Substantia nigra (tissue), 51 donors: ENCODE measurements at places on chromosomes 6 and 20.

- no peak for DNase-seq
Observed at GRCh38 chr6:30461055-30461454, 28.3 kb upstream of the HLA-E start.

GRCh38 chr6:6469074-6469473, 119.4 kb upstream of the LY86 start:
- no peak for DNase-seq

GRCh38 chr6:138289739-138290138, 71.4 kb upstream of the PBOV1 start:
- no peak for DNase-seq

GRCh38 chr20:35578469-35578868, 36.6 kb downstream of the ERGIC3 start:
- no peak for DNase-seq

- no peak for DNase-seq
Observed at GRCh38 chr20:45055056-45055455, 45.9 kb downstream of the KCNS1 start.

DNA sequence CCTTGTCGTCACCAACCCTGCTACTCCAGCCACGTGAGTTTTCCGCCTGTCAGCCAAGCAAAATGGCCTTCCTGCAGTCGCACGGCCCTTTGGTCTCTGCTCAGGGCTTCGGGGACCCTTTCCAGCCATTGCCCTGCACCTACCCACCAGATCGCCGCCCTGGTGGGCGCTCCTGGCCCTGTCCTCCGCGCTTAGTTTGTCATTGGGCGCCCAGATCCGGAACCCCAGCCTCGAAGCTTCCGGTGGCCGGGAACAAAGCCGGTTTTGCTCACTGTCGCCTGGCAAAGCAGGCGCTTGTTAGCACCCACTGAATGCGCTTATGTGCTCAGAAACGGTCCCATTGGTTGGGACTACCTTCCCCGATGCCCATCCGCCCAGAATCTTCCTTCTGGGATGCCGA, 536 bp downstream of the ZFP57 start:
- no peak for DNase-seq

DNA sequence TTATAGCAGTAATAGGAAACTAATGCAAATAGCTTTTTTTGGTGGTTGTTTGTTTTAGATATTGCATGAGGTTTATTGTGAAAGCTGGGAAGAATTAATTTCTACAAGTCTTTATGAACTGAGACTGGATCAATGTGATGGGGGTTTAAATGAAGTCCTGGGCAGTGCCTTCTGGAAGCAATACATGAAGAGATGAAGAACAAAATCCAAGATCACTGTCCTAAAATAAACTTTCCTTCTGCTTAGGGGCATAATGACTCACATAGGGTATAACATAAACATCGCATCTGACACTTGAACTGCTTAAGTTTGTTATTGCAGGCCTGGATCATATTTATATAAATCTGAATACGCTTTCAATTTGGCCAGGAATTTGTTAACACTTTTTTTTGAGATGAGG, 20.9 kb upstream of the SHLD1 start:
- DNase-seq: no peak

- no peak for DNase-seq
Observed at GRCh38 chr6:75436869-75437268, 56.7 kb downstream of the FILIP1 start.

DNA sequence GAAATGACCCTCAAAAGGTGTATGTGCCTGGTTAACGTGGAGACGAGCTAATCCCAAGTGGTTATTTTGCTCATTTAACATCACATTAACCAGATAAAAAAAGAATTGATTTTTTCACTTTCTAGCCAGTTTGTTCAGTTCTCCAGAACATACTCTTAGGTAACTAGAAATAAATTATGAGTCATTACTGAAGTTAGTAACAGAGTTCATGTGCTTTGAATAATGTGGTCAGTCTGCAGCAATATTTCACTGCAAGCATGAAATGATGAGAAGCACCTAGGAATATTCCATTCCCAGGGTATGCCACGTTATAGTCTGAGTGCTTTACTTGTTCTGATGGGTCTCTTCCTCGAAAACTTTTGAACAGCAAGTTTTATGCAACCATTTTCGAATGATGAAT, 138.3 kb upstream of the INSM1 start:
- DNase-seq: no peak

GRCh38 chr6:55866128-55866527, 9.3 kb downstream of the BMP5 start:
- no peak for DNase-seq

DNA sequence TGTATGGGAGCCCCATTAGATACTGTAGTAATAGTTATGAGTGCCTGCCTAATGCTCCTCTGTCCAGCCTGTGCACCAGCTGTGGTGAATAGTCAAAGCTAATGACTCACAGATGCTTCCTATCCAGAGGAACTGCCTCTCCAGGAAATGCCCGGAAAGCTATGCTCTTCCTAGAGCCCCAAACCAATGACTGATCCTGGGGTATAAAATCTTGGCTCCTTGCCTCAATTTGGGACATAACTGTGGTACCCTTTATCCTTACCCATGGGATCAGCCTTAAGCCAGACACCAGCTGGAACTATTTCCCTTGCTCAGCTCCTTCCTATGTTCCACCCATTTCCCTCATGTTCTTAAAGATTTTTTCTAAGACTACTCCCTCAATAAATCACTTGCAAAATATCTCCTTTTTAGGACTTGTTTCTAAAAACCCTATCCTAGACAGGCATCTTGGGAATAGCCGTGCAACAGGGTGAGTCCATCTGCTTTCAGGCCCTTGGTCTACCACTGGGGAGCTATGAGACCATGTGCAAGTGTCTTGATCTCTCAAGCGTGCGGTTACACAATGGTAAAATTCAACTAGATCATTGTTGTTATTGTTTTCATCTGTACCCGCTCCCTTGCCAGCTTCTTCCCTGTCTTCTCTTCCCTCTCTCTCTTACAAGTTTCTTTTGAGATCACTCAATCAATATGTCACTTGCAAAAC, 283.7 kb downstream of the BTBD3 start:
- no peak for DNase-seq

DNA sequence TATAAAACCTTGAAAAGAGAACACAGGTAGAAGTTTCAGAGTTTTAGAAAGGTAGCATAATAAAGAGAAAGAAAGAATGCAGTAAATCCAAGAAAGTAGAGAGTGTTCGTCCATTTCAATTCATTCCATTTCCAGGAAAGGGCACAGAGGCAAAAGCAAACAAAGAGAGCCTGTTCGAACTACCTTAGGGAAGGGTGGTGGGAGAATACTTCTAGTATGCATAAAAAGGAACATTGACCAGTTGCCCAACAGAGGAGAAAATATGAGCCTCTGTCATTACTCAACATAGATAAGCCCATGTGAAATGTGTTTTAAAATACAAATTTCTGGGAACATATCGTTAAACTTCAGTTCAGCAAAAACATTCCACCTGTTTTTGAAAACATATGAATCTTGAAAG, 60.6 kb downstream of the CYP39A1 start:
- no peak for DNase-seq

GRCh38 chr20:14055127-14055742, 59.9 kb downstream of the MACROD2 start:
- peak; percentile 9 for DNase-seq

DNA sequence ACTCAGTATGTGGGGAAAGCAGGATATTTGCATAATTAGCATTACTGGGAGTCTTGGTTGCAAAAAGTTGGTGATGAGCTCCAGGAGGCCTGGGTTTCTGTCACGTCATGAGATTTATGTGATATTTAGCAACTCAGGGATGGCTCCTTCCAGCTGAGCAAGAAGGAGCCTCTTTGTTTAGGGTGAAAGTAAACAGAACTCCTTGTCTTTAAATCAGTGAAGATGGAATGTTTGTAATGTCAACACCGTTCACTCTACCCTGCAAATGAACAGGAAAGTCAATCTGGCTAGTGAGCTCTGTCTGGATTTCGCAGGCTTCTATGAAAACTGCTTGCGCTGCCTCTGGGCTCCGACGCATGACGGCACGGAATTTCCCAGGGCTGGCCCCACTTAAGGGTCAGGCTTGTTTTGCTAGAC, 86.9 kb downstream of the PXDC1 start:
- DNase-seq: no peak

DNA sequence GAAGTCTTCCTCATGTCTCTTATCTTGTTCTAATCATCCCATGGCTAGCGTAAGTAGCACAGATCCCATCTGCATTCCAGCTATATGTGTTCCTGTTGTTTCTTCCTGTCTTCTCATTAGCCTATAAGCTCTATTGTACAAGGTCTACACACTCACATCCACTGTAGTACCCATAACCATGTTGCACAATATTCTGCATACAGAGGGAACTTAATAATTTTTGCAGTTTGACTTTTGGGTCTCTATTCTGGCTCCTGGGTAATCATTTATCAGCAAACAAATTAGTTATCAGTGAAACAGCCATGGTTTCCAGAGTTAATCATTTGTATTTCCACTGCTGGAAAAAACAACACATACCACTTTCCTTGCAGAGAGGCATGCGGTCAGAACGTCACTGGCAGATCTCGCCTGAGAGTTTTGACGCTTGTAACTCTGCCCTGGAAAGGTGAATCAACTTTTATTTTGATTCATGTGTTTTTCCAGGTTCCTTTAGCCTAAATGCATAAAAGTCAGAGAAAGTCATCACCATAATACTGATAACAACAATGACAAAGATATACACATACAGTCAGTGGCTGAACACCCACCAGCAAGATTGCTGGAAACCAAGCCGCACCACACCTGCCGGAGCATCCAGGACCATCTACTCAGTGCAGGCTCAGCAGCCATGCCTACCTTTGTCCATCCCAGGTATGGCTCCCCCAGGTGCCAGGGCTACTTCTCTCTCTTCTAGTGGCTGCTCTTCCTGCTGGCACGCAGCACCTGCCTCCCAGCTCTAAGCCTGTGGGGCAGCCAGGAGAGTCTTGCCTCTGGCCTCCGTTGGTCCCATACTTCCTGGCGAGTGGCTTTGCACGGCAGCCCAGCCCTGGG, 158.2 kb downstream of the QRSL1 start:
- DNase-seq: no peak

GRCh38 chr20:19601126-19601810, 156.8 kb upstream of the RIN2 start:
- DNase-seq: no peak

- no peak for DNase-seq
Observed at GRCh38 chr6:23073821-23074220, 504.5 kb downstream of the HDGFL1 start.

- no peak for DNase-seq
Observed at GRCh38 chr20:33401921-33402369, 626 bp upstream of the CDK5RAP1 start.

DNA sequence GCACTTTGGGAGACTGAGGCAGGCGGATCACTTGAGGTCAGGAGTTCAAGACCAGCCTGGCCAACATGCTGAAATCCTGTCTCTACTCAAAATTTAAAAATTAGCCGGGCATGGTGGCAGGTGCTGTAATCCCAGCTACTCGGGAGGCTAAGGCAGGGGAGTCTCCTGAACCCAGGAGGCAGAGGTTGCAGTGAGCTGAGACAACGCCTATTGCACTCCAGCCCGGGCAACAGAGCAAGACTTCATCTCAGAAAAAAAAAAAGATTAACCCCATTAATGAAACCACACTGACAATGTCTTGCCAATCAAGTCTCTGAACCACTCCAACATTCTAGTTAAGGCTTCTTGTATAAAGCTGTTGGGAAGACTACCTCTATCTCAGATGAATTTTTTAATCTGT, 4.0 kb downstream of the PREP start:
- DNase-seq: no peak

- DNase-seq: peak; percentile 81
Observed at GRCh38 chr6:87723170-87724078, 21.4 kb upstream of the AKIRIN2 start.

DNA sequence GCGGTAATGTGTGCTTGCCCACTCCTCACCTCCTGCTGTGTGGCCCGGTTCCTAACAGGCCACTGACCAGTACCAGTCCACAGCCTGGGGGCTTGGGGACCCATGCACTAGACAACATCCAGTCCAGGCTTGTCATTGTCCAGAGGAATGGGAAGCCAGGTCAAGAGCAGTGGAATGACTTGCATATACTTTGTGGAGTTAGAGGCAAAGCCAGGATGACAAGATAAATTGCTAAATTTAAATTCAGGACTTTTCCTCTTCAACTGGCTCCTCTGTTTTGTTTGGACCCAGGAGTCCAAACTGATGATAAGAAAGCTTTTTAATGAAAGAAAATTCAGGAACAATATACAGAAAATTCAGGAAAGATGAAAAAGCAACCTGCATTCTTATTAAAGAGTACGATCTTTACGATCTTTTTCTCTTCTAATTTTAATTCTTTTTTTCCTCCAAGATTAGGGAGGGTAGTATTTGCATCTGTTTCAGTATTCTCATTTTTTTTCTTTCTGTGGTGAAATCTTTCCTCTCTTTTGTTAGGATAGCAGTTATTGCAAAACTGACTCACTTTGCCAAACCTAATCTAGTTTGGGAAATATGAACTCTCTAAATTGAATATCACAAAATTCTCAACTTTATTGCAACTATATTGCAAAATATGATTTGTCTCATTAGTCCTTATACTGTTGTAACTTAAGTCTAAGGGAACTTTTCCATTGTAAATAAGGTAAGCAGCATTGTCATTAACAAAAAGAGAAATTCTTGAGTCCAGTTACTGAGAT, 48.2 kb downstream of the DCBLD1 start:
- no peak for DNase-seq

- DNase-seq: no peak
Observed at GRCh38 chr20:23007462-23007861, 27.6 kb upstream of the SSTR4 start.

- DNase-seq: no peak
Observed at GRCh38 chr20:46253391-46253790, 54.9 kb downstream of the CDH22 start.

GRCh38 chr6:140045116-140045515, 670.7 kb upstream of the CITED2 start:
- DNase-seq: no peak

DNA sequence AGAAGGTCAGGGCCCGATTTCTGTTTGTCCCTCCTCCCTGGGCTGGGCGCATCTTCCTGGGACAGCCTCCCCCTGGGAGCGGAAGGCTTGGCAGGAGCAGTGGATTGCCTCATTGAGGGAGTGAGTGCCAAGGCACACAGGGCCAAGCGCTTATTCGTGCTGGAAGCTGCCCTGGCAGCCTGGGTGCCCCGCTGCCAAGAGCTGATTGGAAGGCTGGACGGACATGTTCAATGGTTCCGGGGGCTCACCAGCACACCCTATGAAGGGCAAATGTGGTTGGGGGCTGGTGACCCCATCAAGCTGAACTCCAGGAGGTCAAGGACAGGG, 10.3 kb upstream of the ZNF831 start:
- DNase-seq: peak; percentile 92

GRCh38 chr20:49750611-49751396, 37.1 kb upstream of the B4GALT5 start:
- no peak for DNase-seq

GRCh38 chr20:14570811-14571210, 233.4 kb upstream of the FLRT3 start:
- DNase-seq: no peak

- DNase-seq: no peak
Observed at GRCh38 chr6:72813807-72814596, 192.1 kb downstream of the KCNQ5 start.
